ENCODE measurements at places on chromosomes 6 and 20.
A peak's percentile ranks its signal among the peaks of the same experiment; 100 is the strongest.

DNA sequence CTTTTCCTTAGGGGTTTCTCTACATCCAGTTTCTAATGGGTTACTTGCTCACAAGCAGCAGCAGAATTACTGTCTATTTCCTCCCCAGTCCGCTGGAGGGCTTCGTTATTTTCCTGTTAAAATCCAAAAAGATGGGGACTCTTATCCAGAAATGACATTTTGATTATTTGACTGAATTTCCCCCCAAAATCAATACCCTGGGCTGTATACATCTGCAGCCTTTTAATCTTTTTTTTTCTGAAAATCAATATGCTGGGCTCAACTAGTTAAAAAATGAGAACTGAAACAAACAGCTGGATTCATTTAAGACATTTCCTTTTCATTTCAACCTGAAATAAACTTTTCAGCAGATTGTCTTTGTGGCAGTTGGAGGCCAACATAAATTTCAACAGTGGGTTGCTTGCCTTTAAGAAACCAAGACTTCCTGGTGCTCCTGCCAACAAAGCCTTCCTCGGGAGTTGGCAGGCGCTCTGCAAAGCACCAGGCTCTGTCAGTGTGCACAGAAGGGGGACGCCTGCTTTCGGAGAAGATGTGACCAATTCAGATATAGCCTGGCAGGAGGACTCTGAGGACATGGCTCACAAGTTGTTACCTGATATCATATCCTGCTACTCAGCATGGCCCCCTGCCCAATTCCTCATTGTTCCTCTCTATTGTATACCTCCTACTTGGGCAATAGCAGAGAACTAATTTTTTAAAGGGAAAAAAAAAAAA is 204.7 kb upstream of the ARG1 start:
- DNase-seq, result no peak

DNA sequence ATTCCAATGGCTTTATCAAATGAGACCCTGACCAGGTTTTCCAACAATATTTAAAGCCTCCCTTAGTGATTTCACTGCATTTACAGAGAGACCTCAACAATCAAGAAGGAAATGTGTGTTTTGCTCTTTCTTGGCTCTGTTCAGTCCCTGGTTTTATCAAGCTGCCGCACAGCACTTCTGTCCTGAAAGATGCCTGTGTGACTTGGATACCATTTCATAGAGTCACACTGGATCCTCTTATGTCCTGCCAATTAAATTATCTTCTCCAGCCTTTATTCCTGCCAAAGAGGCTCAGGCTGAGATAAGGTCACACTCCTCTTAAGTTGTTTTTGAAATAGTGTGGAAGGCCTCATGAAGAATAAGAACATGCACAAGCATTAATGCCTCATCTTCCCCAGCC is 197.0 kb upstream of the RNF217 start:
- no peak for DNase-seq

GRCh38 chr20:37562695-37563480 is 35.2 kb upstream of the BLCAP start:
- no peak for DNase-seq

GRCh38 chr6:2917065-2917464 is 14.0 kb upstream of the SERPINB9 start:
- DNase-seq, result no peak

DNA sequence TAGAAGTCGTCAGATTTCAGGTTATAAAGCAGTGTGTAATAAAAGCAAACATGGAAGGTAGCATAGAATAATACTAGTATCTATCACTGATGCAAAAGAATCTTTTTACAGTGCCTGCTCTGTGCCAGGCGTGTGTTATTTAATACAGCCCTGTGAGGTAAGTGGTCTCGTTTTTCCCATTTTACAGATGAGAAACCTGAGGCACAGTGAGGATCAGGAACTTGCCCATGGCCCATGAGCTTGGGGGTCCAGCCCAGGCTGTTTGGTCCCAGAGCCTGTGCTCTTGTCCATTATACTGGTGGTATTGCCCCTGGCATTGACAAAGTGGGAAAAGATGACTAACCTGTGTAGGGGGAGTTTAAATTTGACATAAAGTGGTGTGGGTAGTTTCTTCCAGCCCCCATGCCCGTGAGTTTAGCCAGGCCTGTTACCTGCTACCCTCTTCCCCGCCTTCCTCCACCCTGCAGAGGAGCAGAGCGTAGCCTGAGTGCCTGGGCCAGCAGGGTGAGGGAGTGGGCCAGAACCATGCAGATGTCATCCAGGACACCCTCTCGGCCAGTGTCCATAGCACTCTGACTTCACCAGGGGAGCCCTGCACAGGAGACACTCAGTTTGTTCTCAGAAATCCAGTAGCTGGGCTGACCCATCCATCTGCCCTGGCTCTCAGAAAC is 16.6 kb downstream of the WRNIP1 start:
- DNase-seq, result no peak

- no peak for DNase-seq
Measured at GRCh38 chr20:48585061-48585870, 242.5 kb downstream of the PREX1 start.

DNA sequence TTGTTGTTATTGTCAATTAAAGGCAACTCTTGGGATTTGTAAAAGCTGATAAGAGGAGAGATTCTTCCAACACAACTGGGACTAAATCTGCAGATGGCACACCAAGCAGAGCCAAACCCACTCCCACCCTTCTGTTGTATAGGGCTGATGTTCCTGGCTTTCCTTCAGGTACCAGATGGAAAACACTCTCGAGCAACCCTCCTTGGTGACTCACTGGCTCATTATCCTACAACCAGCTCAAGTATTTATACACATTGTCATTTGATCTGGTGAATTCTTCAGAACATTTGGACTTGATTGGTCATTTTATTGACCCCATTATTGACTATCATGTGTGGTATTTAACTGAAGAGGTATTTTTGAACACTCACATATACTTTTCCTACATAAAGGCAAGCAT is 190.3 kb upstream of the PCSK2 start:
- peak; percentile 92 for DNase-seq

GRCh38 chr20:25738198-25738597 is 41.5 kb upstream of the ZNF337 start:
- DNase-seq, result no peak

Data from NCI-H2029 treated with DMSO at 0.1 percent for 48 hours (cell line).